Ureter (tissue), 1 donor: ENCODE measurements at places on chromosomes 12 and 14.

- DNase-seq: no peak
These were observed 30.3 kb upstream of the GPR68 start for GRCh38 chr14:91274796-91275195.

DNA sequence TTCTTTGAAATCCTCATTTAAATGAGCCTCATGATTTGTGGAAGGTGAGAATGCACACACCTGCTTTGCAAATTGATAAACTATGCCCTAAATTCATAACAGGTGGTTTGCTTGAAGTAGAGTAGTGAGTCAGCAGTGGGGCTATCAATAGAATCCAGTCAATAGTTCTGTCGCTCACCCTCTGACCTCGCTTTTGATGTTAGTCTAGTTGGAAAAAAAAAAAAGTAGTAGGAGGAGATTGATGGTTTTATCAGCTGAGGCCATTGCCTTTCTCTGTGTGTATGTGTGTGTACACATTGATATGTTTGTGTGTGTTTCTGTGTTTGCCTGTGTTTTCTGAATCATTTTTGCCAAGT is 267.3 kb downstream of the SNAPC1 start:
- no peak for DNase-seq

DNA sequence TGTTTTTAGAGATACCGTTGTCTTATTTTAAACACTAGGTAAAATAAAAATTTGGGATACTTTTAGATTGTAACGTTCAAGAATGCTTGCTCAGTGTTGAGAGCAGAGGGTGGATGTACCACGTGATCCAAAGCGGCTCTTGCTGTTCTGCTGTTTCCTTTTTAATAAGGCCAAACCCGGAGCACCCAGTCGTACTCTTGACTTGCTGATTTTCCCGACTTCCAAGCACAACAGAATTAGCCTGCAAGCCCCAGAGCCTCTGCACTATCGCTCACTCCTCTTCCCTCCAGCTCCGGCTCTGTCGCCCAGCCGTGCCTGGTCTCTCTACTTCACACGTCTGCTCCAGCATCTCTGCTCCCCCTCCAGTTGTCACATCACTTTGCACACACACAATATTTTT is 77.3 kb downstream of the EMP1 start:
- no peak for DNase-seq

DNA sequence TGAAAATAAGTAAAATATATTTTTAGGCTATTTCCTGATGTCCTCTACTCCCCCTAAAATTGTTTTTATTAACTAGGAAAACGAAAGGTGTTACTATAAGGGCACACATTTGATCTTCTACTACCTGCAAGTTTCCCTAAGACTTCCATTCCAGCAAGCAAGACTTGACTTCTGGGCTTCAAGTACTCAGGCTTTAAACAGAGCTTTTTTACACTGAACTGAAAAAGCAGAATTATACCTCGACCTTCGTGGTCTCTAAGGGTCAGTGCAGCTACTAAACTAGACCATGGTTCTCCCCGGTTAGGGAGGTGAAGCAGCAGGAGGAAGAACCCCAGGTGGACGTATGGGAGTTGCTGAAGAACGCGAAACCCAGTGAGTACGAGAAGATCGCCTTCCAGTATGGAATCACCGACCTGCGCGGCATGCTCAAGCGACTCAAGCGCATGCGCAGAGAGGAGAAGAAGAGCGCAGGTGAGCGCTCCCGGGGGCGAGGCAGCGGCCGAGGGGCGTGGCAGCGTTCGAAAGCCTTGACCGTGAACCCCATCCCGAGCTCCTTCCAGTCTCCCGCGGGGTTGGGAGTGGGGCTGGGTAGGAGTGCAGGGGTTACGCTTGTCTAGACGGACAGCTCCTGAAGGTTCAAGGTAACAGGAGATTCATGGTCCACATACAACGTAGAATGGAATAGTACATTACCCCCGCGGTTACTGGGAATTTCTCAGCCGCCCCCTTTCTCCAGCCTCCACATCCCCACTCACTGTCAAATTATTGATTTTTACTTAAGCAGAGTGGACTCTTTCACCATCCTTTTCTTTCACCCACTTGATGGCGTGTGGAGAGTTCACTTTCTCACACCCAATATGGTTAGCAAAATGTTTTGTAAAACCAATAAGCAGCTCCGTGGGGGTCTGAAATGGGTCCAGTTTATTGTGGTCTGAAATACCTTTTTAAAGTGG is 47.6 kb downstream of the MYBPC1 start:
- no peak for DNase-seq

- no peak for DNase-seq
These were observed 23.4 kb downstream of the JKAMP start for GRCh38 chr14:59507752-59508103.

GRCh38 chr12:108641446-108642268 is 8.0 kb upstream of the SELPLG start:
- DNase-seq: no peak

DNA sequence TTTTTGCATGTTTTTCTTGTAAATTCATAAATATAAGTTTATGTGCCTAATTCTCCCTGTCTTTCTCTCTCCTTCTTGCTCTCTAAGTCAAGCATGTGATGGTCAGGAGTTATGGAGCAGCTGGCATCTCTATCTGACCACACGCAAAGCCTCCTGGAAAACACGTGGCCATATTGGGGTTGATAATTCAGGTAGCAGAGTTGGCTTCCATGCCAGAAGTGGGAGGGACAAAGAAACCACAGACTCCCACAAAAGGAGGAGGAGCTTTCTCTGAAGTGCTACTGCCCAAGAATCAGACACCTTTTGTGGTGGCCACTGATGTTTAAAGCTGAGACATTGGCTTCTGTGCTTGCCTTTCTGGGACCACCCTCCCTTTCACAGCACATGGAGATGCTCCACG is 517.6 kb upstream of the TMEM132C start:
- DNase-seq: no peak

DNA sequence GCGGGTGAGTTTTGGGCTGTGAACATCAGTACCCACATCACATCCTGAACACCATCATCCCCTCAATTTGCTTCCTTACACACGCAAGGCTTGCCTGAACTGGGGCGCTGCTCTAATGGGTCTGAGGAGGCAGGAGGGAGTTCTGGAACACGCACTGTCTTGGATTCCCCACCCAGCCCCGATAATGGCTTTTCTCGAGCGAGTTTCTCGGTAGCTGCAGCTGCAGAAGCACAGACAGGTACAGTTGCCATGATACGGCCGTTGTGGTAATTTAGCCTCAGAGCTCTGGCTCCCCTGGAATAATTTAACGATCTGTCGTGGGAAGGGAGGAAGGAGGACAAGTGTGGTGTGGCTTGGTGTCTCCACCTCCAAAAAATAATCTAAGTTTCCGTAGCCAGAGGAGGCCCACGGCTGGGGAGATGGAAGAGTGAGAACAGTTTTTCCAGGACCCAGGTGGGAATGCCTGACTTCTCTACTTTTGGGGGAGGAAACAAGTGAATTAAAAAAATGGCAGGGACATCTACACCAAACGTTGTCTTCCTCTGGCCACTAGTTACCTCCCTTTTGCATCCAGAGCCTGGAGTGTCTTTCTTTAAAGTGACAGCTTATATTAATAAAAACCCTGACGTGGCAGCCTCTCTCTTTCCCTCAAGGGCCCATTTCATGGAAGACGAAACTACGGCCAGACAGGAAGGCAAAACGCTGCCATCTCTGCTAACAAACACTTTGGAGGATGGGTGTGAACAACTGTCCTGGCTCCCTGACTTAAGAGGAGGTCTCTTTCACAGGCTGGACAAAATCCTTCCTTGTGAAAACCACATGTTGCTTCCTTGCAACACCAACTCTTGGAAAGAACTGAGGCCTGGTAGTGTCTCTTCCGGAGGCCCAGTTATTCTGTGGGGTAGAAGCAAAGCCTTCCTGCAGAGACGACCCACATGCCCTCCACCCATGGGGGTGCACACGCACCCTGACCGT is 84.8 kb downstream of the RBM19 start:
- DNase-seq: no peak

DNA sequence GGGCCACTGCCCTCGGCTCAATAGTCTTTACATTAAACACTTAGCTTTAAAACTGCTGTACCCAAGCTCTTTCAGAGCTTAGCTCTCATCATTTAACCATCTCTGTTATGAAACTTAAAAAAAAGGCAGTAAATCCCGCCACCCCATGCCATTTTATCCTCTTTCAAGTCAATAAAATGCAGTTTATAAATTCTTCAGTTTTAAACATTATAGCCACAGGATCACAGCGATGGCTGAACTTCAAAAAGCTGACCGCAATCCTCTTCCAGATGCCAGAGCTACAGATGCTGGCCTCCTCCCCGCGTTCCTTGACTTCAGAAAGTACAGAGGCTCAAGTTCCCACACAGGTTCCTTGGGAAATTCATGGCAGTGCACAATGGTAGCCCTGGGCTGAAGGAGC is 4.2 kb downstream of the OR10G3 start:
- no peak for DNase-seq

GRCh38 chr12:78870539-78870938 is 6.0 kb downstream of the SYT1 start:
- no peak for DNase-seq

GRCh38 chr14:21104448-21105060 is 3.7 kb downstream of the TMEM253 start:
- DNase-seq: peak; percentile 84

DNA sequence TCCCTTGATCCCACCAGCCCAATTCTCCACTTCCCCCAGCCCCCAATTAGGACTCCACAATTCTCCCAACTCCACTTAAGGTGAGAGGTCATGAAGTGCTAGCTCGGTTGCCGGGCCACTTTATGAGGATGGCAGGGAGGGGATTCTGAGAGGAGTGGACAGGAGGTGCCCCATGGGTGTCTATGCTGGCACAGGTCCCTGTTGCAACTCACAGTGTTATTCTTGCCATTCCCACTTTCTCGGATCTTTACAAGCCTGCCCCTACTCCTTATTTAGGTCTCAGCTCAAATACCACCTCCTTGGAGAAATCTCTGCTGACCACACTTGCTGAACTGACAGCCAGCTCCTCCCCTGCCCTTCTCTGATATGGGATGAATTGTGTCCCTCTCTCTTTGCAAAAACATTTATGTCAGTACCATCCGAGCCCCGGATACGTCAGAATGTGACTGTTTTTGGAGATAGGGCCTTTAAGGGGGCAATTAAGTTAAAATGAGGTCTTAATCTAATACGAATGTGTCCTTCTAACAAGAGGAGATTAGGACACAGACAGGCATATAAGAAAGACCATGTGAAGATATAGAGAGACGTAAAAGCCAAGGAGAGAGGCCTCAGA is 4.2 kb upstream of the LGALS3 start:
- no peak for DNase-seq

DNA sequence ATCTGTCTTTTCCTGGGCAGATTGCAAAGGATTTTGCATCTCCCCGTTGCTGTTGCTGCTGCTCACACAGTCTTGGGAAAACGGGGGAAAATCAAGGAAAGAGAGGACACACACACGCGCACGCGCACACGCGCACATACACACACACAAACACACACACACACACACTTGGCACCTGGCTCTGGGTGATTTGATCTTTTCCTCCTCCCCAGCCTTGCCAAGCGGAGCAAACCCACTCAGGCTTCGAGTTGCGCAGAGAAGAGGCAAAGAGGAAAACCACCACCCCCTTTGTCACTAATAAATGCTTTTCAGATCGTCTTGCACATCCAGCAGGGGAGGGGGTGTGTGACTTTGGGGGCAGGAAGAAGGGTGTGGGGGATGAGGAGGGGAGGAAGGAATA is 965 bp upstream of the NOS1 start:
- no peak for DNase-seq

GRCh38 chr14:32020882-32021281 is 56.2 kb upstream of the ARHGAP5 start:
- no peak for DNase-seq

DNA sequence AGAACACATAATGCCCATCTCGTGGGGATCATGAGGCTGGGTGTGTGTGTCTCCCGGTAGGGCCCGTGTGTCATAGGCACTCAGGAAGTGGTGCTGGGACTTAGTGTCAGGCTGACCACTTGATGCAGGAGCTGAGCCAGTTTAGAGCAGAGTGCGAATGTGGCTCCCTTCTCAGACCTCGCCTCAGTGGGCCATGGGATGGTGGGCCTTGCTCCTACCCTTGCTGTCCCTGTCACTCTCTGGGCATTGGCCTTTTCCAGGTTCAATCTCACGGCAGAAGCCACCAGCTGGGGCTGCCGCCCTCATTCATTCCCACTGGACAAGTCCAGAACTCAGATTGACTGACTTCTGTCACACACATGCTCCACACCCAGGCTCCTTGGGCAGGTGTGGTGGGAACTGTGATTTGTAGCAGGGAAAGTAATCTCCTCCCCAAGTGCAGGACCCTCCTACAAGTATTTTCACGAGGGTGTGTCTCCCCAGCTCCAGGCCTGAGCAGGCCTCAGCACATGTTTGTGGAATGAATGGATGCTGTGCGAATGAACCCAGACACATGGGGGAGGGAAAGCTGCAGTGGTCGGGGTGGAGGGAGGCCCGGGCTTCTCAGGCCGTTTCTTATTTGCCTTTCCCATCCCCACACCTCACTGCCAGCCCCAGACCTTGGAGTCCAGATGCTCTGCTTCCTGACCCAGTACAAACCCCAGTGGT is 54.9 kb downstream of the BEGAIN start:
- DNase-seq: peak; percentile 39

DNA sequence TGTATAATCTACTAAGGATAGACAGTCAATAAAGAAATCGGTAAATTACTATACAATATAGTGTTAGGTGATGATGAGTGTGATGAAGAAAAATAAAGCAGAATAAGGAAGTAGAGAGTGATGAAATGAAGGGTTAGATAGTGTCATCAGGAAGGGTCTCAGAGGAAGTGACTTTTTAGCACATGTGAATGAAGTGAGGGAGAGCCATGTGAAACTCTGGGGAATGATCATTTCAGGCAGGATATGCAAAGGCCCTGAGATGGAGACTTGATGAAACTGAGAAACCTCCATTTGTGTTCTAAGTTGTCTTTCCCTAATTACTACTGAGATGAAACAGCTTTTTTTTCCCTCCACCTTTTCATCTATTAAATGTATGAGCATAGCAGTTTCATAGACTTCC is 19.4 kb upstream of the GNPTAB start:
- DNase-seq: no peak

GRCh38 chr14:20559461-20559904 is 1.4 kb downstream of the RNASE9 start:
- DNase-seq: no peak

GRCh38 chr14:64825509-64825908 is 54.2 kb downstream of the SPTB start:
- DNase-seq: no peak

- DNase-seq: no peak
These were observed 39.6 kb downstream of the TEAD4 start for GRCh38 chr12:2998789-2999264.

DNA sequence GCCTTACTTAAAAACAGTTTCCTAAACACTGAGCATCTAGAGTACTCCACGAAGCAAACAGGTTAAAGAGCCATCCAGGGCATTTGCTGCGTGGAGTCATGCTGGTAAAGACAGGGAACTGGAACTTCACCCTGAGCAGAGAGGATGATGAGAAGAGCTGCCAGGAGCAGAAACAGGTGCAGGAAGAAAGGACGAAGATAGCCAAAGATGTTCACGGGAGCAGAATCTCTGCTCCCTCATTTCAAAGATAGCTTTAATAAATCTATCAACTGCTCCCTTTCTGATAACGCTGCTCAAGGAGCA is 280.8 kb upstream of the FKBP4 start:
- no peak for DNase-seq
